ENCODE measurements at places on chromosomes 3 and 15.

GRCh38 chr15:83602021-83602420 is 51.9 kb upstream of the ADAMTSL3 start:
- no peak for DNase-seq

GRCh38 chr15:75023872-75024636 is 664 bp downstream of the PPCDC start:
- DNase-seq = peak; percentile 42

- DNase-seq = no peak
These were observed 88.6 kb downstream of the ATP2B2 start for GRCh38 chr3:10416730-10417300.

DNA sequence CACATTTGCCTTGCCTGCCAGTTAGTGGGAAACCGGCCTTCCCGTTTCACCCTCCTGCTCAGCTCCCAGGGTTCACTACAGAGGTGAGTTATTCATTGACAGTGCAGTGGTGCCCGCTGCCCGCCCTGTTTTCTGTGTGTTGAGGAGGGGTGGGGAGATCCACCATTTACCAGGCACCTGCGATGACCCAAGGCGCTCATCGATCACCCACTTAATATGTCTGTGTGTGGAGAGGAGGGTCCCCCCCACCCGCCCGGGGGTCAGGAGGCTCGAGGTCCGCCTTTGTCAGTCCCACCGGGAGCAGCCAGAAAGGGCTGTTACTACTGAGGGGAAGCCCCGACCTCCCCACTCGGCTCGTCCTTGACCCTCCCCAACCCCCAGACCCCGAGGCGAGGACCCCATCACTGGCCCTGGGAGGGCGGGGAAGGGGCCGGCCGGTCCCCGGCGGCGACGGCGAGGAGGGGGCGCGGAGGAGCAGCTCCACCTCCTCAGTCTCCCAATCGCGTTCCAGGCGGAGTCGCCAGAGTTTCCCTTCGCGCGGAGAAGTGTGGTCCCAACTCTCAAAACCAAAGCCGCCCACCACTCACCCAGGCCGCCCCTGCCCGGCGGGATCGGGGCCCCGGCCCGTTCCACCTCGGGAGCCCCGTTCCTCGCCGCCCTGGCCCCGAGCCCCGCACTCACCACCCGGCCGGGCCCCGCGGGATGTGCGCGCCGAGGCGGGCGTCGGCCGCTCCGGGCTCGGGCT is 1.1 kb downstream of the PLXNB1 start:
- DNase-seq = peak; percentile 51

DNA sequence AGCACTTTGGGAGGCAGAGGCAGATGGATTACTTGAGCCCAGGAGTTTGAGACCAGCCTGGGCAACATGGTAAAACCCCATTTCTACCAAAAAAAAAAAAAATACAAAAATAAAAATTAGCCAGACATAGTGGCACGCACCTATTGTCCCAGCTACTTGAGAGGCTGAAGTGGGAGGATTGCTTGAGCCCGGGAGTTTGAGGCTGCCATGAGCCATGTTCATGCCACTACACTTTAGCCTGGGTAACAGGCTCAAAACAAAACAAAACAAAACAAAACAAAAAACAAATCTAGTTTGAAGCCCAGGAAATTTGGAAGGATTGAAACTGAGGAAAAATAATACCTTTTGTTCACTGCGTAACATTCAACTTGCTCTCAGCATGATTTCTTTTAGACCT is 16.6 kb downstream of the TMOD3 start:
- no peak for DNase-seq

- peak; percentile 1 for DNase-seq
These were observed 172.7 kb downstream of the WDR72 start for GRCh38 chr15:53586799-53587198.

- peak; percentile 18 for DNase-seq
These were observed 50.0 kb downstream of the DRD3 start for GRCh38 chr3:114128826-114129225.

GRCh38 chr15:34993877-34994276 is 5.8 kb upstream of the ZNF770 start:
- no peak for DNase-seq

DNA sequence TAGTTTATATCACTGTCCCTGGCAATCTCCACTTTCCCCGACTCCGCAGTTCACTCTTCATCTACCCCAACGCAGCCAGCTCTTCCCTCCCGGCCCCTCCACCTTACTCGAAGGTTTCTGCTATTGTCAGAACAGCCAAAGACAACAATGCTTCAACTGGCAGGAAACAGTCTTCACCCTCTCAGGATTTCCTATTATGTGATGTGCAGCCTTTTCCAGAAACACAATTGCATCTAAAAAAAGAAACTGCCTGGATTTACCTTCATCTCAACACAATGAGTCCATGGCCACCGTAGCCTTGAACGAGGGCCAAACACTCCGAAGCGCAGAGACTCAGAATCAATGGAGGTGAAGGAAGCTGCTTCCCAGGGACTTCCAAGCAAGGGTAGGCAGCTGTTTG is 182.1 kb upstream of the TSC22D2 start:
- DNase-seq = no peak

DNA sequence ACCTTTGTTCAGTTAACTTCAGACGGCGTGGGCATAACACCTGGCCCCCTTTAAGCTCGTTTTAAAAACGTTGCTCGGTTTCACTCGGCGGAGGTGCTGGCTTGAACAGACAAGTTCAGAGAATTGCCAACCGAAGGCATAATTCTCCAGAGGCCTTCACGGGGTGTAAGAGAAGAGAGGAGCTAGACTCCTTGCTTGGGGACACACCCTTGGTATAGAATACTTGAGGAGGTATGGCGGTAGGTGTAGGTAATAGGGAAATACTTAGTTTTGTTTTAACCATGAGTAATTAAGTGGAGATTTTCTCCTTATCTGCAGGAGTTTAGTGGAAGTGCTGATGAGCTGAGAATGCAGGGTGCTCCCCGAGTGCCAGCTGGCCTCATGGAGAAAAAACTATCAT is 921 bp downstream of the FBXL2 start:
- peak; percentile 18 for DNase-seq

DNA sequence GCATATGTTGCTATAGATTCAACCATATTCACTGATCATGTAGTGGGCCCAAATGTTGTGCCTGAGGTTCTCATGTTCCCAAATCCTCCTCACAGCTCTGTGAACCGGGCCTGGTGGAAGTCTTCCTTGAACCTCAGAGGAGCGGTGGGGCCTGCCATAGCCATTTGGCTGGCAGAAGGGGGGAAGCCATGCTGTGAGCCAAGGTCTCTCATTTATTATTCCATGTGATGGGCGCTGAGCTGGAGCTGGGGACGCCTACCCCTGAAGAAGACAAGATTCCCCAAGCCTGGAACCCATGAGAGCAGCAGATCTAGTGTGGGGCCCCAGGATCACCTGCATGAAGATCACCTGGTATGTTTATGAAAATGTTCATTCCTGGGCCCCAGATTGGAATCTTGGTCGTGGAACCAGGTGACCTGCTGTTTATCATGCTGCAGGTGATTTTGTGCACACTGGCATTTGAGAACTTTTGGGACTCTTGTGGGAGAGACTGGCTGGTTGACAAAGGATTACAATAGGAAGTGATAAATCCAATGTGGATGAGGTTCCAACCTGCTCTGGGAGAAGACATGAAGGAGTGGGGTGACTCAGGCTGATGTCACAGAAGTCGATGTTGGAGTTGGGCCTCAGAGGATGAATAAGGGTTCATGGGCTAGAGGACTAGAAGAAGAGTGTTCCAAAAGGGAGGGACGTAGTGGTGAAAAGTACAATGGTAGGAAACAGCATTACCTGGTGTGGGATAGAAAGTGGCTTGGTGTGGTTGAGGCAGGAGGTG is 102.1 kb downstream of the ASB7 start:
- peak; percentile 39 for DNase-seq

DNA sequence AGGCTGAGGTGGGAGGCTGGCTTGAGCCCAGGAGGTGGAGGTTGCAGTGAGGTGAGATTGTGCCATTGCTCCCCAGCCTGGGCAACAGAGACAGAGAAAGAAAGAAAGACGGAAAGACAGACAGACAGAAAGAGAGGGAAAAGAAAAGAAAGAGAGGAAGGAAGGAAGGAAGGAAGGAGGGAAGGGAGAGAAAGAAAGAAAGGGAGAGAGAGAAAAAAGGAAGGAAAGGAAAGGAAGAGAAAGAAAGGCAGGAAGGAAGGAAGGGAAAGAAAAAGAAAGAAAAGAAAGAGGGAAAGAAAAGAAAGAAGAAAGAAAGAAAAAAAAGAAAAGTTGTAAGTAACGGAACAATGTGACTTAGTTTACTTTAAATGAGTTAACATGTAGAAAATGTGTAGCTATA is 260.7 kb upstream of the GRM7 start:
- no peak for DNase-seq

- peak; percentile 78 for DNase-seq
These were observed 883 bp downstream of the MAGEF1 start for GRCh38 chr3:184710870-184711492.

DNA sequence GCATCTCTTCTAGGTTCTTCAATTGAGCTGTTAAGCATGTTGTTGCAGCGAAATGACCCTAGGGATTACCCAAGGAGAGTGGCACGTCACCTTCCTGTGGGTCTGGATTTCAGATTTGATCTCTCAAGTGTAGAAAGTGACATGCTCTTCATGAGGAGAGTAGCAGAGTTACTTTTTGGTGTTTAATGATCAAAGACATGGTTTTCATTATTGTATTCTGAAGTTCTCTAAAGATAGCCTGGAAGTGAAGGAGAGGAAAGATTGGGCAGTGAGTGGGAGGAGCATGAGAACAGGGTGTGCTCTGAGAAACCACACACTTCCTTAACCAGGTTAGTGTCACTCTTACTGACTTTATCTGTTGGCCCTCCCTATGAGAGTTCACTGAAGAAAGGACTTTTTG is 153.6 kb downstream of the AKAP13 start:
- no peak for DNase-seq

GRCh38 chr15:27414168-27414870 is 443.3 kb downstream of the GABRG3 start:
- no peak for DNase-seq

DNA sequence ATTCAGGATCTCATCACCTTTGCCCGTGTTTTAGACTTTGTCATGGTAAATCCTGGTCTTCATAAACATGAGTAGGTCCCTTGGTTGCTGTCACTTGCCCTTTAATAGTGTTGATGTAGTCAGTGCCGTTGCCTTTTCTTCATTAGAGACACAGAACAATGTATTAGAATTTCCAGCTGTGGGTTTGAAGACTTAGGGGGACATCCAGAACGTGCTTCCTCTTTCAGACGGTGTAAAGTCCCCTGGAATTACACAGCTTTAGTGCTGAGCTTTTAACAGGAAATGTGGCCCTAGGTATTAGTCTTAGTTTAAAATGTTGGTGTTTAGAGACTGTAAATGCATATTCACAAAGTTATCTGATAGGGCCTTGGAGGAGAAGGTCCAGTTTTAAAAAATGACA is 8.8 kb upstream of the LRCH3 start:
- no peak for DNase-seq

DNA sequence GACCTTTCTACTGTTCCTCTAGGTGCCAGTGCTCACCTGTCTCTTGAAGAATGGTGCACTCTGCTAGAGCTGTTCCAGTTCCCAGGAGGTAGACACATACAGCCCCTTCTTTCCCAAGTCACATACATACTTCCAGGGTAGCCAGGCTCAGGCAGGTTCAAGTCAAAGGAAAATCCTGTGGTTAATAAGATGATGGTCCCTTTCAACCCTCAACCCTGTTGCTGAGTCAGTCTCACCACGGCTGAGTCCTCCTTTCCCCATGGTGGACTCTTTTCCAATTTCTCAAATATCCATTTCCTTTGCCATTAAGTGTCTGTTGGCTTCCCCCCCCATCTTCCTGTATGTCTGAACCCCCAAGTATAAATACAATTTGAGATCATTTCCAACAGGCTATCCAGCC is 56.1 kb upstream of the ACAN start:
- no peak for DNase-seq

DNA sequence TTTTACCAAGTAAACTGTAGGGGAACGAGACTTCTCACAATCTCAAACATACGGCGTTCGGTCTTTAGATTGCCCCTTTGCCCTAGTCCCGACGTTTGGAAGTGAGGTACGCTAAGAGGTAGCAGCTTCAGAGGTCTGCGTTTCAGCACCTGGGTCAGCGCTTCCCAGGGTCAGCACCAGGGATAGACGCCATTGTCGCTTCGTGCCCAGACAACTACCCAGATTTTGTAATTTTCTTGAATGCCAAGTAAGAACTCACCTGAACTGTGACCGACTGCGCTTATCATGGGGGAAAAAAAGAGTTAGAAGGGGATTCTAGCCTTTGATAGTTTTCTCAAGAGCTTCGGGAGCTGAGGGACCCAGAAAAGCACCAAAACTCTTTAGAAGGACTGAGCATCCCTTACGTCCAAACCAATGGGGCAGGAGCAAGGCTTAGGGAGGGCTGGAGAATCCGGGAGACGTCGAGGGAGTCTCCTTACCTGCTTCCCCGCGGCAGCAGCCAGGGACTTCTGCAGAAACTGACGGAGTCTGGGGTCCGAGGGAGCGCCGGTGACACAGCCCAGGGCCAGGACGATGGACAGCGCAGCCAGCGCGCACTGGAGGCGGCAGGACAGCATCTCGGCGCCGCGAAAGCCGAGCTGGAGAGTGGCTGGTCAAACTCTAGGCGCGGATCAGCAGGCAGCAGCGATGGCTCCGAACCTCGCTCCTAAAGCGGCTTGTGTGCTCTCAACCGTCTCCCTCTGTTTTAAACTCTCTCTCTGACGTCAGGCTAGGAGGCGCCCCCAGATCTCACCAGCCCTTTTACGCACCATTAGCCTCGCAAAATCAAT is at the start of gene SST:
SST (minus strand) TSS at position 720 of the 830 bp plus-strand sequence; CDS start at position 617, 103 bp downstream.
- peak; percentile 61 for DNase-seq

- DNase-seq = peak; percentile 67
These were observed 502.2 kb downstream of the PYDC2 start for GRCh38 chr3:191963182-191963581.

DNA sequence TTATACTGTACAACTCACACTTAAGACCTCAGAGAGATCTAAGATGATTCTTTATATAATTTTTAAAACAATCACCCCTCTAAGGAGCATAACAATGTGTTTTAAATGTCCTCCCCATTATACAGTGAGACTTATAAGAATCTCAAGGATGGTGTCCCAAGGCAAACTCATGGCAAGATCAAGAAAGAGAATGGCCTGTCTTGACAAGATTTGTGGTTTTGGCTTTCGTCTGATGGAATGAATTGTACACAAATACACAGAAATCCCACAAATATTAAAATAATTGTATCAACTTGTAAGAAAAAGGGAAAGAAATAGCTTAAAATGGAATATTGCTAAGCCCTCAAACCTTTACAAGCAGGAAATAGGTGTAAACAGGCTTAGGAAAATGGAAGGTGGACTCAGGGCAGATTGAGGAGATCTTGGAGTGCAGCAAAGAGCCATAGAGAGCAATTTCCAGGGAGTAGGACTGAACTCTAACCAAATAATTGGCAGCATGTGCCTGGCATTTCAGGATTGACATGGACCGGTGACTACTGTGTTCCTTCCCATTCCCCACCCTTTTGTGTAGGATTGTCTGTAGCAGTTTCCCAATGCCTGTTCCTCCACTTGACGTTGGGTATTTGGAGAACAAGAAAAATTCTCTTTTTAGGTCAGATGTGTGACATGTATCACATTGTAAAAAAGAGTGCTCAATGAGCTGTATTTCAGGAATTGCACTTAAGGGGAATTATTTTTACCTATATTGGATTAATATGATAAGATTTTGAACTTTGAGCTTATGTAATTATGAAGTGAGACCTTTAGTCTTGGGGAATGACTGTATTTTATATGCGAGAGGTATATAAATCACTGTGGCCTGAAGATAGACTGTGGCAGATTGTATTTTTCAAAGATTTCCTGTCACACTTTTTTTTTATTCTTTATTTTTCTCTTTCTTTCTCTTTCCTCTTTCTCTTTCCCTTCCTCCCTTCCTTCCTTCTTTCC is 317.8 kb upstream of the SLITRK3 start:
- DNase-seq = no peak
